ENCODE measurements at places on chromosomes 4 and X. TPM values are rescaled to one million over a fixed set of nuclear protein-coding genes. Genes with fewer than 3 reads are reported as not detected.

DNA sequence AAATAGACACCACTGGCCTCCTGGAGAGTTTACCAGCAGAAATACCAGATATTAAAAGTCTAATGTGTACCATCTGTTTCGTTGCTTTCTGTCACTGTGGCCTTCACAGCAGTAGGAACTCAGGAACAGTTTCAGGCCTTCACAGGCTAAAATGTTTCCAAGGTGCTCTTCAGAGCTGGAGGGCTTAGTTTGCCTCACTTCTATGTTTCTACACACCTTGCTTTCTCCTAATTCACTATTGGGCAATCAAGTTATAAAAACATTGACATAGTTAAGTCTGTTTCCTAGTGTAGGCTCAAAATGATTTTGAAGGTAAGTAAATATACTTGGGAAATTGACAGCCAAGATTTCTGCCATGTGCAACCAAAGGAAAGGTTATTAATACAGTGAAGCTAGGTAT lies 258.6 kb downstream of the TEX13A start:
- DNase-seq: no peak

The PFKFB1 gene
- 3.8 TPM for polyA plus RNA-seq

GRCh38 chr4:82352118-82352824 lies 21.5 kb downstream of the HNRNPD start:
- no peak for DNase-seq

The FGFBP2 gene
- not detected for polyA plus RNA-seq

- peak; percentile 47 for DNase-seq
Observed at GRCh38 chrX:30693999-30694650, 40.9 kb downstream of the GK start.

DNA sequence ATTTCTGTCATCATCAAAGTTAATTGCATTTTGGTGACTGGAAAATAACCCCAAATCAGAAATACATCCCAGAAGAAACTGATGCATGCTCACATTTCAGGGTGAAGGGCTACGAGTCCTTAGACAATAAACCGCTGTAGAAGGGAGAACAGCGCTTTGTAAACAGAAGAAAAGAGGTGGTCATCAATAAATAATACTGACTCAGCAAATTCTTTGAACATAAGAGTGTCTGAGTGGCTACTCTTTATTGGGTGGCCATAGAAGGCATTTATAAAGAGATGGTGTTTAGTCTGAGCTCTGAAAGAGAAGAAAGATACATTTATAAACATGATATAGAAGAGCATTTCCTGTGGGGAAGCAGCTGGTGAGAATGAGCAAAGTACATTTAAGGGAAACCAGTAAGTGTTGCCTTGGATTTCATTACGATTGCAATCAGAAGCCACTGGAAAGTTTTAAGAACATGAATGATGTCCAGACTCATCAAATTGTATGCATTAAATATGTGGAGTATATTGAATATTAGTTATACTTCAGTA lies 246.9 kb upstream of the GIMD1 start:
- no peak for DNase-seq

The TXK gene
- polyA plus RNA-seq: not detected

DNA sequence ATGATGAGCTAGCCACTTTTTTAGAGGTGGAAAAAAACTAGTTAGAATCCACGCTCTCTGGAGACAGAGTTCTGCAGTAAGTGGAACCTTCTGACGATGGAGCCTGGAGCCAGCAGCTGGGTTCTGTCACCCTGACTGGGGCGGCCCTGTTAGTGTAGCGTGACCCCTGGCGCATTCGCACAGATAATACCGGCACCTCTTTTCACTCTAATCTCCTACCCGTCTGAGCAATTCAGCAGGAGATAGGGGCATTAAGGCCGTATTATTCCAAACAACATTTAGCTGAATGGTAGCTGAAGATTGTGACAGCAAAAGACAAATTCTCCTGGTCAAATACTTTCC lies 292.6 kb downstream of the FBXO8 start:
- no peak for DNase-seq

DNA sequence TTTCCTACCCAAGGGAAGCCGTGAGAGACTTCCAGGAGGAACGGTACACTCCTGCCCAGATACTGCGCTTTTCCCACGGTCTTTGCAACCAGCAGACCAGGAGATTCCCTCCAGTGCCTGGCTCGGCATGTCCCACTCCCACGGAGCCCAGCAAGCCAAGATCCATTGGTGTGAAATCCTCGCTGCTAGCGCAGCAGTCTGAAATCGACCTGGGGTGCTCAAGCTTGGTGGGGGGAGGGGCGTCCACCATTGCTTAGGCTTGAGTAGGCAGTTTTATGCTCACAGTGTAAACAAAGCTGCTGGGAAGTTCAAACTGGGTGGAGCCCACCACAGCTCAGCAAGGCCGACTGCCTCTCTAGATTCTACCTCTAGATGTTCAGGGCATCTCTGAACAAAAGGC lies 284.8 kb upstream of the FGF13 start:
- DNase-seq: no peak

DNA sequence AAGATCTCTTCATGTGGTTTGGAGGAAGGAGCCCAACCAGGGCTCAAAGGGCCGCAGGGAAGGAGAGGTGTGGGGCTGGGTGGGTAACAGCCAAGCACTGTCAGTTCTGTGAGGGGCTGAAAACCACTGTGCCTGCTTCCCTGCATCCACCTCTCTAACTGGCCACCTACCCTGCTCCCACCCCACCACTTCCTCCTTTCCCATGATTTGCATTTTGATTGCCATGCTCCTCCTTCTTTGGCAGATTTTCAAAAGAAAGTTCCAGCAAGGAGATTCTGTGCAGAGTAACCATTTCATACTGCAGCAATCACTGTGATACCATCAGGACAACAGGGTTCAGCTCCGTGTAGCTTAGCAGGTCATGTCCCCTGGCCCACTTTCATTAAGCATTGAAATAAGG lies 1.8 kb downstream of the ZNF674 start:
- DNase-seq: no peak

The EREG gene
- polyA plus RNA-seq: 0.24 TPM

- no peak for DNase-seq
Observed at GRCh38 chrX:155188786-155189185, 27.5 kb upstream of the VBP1 start.

The CT55 gene
- polyA plus RNA-seq: 0.08 TPM

- DNase-seq: no peak
Observed at GRCh38 chr4:186910385-186910784, 186.7 kb upstream of the FAT1 start.

DNA sequence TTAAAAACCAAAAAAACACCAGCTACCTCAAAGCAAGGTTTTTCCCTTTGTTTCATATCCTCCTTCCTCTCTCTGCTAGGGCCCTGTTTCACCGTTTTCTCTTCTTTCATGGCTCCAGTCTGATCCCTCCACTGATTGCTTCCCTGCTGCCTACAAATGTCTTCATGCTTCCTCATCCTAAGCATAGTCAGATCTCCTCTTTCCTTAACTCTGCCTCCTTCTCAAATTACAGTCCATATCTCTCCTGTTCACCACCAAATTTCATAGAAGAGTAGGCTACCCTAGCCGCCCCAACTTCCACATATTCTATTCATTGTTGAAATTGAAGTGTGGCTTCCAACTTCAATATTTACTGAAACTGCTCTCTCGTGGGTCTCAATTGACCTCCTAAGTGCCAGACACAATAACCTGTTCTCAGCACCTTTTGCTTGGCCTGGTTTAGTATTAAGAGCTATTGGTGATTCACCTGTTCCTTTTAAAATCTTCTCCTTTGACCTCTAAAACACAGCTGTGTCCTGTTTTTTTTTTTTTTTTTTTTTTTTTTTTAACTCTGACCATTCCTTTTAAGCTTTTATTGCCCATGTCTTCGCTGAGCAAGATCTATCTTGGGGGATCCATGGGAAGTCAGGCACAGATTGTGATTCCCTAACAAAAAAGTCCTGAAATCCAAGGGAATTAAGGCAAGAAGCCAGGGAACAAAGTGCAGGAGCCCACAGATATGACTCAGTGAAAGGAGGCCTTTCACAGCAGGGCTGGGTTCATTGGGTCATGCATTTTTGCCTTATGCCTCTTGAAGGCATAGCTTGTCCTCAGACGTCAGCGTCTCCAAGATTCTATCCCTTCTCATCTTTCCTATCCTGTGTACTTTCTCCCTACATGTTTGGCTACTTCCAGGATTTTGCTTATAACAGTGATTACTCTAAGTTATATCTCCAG lies 85.4 kb downstream of the RPS3A start:
- DNase-seq: peak; percentile 9

GRCh38 chr4:184279496-184280061 lies 61.9 kb upstream of the ENPP6 start:
- DNase-seq: no peak

The TLR1 gene
- 0.08 TPM for polyA plus RNA-seq

GRCh38 chr4:143254491-143255226 lies 69.9 kb downstream of the USP38 start:
- DNase-seq: no peak

The FATE1 gene
- polyA plus RNA-seq: not detected

The ARHGAP6 gene
- polyA plus RNA-seq: not detected

The RNF150 gene
- polyA plus RNA-seq: 0.08 TPM

All from HepG2 (cell line).